Pons (tissue), 1 donor: ENCODE measurements at places on chromosomes 12 and 14.

DNA sequence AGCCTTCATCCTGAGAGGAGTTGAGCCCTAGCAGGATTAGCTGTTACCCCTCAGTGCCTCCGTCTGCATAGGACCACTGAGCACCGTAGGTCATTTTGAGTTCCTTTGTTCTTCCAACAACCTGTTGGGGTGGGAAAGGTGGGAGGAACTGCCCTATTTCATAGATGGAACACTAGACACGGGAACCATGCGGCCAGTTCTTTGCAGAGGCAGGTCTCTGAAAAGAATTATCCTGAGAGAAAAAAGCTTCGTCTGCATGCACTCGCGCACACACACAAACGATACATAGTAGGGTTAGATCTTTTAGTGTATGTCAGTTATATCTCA, 28.5 kb downstream of the TRAFD1 start:
- no peak for DNase-seq

DNA sequence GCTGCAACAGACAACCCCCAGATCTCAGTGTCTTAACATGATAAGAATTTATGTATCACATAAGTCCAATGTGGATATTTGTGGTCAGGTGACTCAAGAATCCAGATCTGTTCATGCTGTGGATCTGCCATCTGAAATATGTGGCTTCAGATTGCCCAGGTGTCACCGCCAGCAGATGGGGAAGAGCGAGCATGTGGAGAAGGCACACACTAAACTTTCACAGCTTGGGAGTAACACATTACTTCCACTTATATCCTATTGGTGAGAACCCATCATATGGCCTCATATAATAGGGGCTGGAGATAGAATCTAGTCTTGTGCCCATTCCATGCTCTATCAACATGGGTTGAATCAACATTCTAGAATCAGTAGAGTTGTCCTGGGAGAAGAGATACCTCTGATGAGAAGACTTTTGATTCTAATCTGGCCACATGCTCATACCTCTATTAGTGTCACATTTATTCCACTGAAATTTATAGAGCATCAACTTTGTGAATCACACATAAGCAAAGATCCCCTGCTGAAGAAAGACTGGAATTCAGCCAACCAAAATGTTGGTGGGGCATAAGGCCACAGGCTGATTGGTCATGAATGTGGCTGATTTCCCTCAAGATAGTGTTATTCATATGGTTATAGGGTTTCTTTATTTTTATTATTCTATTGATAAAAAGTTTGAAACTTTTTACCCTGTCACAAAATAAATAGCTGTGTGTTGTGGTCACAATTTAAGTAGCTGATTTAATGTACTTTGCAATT, 6.0 kb upstream of the CALCOCO1 start:
- no peak for DNase-seq

- no peak for DNase-seq
Measured at GRCh38 chr14:92475451-92476187, 38.0 kb upstream of the RIN3 start.

- no peak for DNase-seq
Measured at GRCh38 chr14:58738876-58739275, 101.1 kb downstream of the DACT1 start.

DNA sequence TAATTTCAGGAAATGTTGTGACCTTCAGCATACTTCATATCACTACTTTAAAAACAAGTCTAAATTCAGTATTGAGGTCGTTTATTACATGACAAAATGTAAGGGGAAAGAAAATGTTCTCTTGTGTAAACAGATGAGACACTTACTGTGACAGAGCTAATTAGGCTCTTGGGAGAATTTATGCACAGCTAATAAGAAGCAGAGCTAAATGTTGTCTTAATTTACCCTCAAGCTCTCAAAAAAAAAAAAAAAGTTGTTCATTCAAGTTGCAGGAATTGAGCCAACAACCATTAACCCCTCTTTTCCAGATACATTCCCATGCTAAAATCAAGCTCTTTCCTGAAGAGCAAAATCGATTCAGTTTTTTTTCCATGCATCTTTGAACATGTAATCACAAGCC, 1419.4 kb downstream of the FSCB start:
- DNase-seq: no peak

DNA sequence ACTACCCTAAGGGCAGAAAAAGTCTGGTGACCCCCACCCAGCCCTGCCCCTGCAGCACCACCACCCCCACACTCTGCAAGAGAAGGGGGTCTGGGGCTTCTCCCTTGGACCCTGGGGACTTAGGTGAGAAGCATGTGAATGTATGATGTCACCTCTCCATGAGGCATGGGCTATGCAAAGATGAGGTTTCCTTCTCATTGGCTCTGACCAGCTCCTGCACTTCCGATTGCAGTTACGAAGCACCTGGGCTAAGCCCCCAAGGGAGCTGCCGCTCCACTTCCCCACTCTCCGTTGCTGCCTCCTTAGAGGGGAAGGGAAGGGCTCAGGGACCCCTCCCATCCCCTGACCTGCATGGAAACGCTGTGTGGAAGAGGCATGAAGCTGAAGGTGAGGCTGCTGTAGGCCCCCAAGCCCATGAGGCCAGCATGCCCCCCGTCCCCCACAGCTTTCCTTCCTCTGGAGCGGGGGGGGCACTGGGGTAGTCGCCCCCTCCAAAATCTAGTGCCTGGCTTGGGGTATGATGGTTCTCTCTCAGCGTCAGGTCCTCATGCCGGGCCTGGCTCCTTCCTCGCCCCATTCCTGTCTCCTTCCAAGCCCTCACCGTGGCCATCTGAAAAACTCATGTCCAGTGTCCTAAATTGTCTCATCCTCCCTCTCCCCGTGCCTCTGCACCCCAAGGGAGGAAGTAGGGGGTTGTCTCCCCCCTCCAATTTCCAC, 5.5 kb upstream of the DDX23 start:
- DNase-seq: no peak

GRCh38 chr14:51002406-51002999, 58.2 kb upstream of the PYGL start:
- DNase-seq: no peak

DNA sequence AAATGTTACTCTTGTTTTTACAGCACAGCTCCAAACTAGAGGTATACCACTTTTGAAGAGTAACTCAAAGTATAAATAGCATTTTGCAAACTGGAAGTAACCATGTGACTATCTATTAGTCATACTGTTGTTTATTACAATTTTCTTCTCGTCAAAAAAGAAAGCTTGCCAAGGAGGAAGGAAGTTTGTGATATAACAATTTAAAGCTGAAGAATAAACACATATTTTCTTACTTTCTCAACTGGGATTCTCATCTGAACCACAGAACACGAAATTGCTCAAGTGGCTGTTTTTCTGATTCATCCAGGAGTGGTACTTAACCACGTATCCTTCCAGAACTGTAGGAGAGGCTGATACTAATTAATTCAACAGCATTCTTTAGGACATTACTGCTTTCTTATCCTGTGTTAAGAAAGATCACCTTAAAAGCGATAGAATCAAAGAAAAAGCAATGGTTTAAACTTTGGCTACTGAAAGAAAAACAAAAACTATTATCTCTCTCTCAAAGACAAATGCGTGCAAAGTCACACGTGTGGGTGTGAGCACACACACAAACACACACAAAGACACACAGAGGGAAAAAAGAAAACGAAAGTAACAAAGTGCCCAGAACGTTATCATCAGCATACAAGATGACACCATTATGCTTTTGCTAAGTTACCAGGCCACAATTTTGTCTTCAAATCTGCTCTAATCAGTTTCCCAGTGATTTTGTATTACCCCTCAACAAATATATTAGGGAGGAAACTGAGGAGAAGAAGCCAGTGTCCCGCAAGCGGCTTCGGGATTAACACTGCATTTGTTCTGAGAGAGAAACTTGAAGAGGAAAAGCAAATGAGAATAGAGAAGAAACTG, at the start of gene CLEC2B:
Gene CLEC2B (minus strand): TSS at position 48 of the 855 bp plus-strand sequence.
- DNase-seq: peak; percentile 62

DNA sequence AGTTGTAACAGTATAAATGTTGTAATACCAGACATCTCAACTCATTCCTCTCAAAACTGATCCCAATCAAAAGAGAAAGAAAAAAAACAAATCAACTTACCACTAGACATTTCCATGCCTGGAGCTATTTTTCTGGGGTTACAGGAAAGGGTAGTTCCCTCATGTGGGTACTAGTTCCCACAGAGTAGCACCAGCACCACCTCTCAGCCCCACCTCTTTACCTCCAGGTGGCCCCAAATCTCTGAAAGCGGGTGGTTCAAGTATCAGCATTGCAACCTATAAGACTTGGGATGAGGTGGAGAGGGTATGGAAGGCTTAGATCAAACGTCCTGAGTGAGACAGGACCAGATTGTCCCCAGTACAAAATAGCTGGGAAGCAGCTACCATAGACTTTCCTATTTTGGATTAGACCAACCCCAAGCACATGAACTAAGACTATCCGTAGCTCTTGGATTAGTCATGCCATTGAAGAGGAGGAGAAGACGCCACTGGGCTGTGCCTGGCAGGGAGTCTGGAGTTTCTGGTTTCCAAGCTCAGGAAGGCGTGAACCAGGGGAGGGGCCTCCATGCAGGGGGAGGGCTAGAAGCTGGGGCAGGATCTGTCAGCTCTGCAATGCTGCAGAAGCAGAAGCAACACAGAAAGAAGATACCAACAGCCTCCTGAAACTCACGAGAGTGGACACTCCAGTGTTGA, at the start of gene SLC39A2:
Gene SLC39A2 (plus strand): TSS at position 620 of the 693 bp plus-strand sequence. CDS start 154 bp downstream, outside the sequence.
- no peak for DNase-seq

DNA sequence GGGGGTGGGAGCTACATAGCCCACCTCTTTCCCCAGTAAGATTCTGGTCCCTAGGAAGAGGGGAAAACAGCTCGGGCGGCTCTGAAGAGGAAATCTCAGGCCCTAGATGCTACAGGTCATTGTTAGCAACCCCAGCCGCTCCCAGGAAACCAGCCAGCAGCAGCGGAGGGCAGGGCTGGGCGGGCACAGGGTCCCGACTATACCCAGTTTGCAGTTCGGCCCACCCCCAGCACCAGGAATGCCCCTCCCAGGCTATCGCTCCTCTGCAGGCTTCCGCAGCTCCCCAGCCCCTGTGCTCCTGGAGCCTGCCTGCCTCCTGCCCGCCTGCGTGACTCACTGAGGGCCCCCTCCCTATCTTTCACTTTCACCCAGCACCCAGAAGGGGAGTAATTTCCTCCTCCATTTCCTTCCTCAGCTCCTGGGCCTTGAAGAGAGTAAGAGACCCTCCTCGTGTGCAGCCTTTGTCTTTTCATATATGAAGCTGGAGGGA, 27.2 kb upstream of the PNMA1 start:
- DNase-seq: no peak

GRCh38 chr12:71786829-71787228, 32.2 kb downstream of the RAB21 start:
- DNase-seq: peak; percentile 27

- DNase-seq: no peak
Measured at GRCh38 chr12:2680676-2681039, 114.1 kb upstream of the FKBP4 start.

- DNase-seq: no peak
Measured at GRCh38 chr14:87152693-87153092, 840.3 kb downstream of the GALC start.

DNA sequence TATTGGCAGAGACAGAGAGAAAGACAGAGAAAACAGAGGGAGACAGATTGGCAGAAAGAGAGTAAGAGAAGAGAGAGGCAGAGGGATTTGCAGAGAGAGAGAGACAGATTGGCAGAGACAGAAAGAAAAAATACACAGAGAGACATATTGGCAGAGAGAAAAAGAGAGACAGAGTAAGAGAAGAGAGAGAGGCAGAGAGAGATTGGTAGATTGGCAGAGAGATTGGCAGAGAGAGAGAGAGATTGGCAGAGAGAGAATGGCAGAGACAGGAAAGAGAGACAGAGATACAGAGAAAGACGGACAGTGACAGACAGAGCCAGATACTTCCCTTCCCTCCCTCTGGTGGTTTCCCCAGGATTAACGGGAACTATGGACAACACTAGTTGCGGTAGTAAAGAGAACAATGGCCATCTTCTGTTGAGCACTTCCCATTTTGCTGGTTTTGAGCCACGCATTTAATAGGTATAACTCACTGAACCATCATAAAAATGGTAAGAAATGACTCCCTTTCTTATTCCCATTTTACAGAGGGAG, 2.6 kb upstream of the NOS1 start:
- no peak for DNase-seq

DNA sequence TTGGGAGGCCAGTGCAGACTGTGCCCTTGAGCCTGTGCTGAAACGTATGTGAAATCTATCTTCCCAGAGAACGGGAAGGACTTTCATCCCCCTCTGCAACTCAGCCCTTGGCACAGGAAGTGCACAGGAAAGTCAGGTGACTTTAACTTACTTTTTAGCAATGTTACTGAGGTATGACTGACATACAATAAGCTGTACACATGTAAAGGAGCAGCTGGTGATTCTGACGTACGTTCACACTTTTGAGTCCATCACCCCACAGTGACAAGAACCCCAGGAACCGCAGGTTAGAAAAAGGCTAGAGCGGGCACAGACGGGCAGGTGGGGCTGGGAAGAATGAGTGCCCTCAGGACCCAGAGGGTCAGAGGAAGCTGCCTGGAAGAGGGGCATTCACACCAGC, 48.0 kb downstream of the ARL6IP4 start:
- DNase-seq: no peak

DNA sequence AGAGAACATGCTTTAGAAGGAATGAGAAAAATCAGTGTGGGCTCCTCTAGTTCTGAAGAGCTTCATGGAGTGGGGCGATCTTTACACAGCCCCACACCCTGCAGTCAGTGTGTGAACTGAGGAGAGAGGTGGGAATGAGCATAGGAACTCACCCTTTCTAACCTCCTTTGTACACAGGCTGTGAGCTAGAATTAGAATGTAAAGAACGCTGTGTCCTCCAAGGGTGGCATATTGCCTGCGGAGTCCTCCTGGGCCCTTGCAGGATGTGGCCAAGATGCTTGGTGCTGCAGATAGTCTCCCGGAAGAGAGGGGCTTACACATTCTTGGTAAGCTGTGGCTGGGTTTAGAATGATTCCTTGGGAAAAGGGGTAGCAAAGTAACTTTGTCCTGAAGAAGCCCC, 43.9 kb downstream of the NINJ2 start:
- no peak for DNase-seq

GRCh38 chr12:104063712-104064030, 660 bp upstream of the HCFC2 start:
- peak; percentile 32 for DNase-seq

DNA sequence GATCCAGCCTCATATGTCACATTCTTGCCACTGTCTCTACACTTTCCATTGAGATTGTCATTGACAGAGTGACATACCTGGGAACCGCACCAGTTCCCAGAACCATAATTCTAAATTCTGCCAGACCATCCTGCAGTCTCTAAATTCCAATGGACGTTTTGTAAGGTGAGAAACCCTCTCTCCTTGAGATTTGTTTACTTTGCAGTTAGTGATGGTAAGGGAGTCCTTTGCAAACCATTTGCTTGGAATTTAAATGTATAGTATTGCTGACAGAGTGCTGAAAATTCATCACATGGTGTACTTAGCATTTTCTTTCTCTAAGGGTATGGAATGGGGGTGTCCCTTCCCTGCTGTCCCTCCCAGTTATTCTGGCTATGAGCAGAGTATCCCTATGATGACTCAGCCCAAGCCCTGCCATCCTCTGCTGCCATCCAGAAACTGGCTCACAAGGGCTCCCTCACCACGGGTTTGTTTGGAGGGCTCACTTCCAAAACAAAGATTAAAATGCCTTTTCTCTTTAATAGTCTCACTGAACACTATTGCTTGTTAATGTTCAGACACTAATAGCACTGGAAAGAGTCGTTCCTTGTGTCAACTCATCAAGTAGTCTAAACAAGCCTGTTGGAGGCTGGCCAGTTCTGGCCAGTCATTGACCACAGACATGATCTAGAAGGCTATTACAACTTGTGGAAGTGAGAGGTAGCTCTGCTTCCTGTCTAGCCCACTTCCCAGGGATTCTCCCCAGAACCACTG, 129.0 kb upstream of the HMGA2 start:
- DNase-seq: peak; percentile 9

GRCh38 chr12:16788506-16789203, 182.7 kb upstream of the LMO3 start:
- no peak for DNase-seq
